ENCODE measurements at places on chromosomes 6 and 20.

- DNase-seq, result no peak
Observed at GRCh38 chr20:25360631-25361286, 29.9 kb downstream of the ABHD12 start.

DNA sequence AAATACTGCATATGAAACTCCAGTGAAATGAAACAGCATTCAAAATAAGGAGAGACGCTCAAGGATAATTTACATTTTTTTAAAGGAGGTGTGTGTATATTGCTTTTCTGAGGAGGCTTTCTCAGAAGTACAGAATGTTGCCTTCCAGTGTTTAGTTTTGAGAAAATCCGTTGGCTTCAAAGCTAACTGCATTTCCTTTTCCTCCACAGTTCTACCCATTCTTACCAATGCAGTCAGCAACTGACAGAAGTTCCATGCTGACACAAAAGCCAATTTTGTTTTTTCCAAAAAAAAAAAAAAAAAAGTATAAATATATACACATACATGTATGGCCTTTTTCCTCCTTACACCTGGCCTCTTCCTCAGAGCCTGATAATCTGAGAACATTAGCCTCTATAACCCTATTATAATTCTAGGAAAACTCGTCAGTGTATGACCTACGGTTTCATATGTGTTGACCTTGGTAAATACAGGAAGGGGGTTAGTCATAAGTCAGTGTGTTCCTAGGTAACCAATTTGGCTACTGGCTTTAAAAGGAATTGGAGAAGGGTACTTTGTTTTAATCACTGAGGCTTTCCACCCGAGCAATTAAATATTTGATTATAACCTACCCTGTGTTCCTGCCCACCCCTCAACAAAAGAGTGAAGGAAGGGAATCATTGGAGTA, 24.2 kb downstream of the MGME1 start:
- DNase-seq, result peak; percentile 32

- no peak for DNase-seq
Observed at GRCh38 chr20:12047838-12048432, 130.2 kb downstream of the BTBD3 start.

DNA sequence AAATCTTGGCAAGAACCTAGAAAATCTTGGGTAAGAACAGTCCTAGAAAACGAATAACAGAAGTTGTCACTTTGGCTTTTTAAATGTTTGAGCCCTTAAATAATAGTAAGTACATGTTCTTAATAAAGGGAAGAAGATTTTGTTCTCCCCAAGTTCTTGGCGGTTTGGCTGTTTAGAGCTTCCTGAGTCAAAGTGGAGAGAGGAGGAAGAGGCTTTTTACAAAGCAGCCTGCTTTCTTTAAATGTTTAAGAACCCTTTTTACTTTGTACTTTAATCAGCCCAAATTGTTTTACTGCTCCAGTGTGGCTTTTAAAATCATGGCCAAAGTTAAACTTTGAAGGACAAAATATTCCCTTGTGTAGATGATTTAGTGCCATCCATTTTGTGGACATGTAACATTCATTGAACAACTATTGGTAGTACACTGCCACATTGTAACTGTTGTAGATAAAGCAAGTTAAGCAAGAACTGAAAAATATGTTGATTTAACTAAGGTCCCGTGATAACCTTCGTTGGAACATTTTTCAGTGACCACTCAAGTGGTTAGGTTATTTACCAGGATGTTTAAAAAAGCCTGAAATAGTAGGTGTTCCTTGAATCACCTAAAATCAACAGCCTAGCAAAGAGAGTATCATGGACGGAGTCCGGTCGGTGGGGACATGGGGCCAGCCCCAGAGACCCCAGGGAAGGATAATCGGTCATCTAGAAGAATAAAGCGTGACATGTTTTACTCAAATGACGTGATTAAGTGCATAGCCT, 2.4 kb downstream of the AMD1 start:
- DNase-seq, result no peak

DNA sequence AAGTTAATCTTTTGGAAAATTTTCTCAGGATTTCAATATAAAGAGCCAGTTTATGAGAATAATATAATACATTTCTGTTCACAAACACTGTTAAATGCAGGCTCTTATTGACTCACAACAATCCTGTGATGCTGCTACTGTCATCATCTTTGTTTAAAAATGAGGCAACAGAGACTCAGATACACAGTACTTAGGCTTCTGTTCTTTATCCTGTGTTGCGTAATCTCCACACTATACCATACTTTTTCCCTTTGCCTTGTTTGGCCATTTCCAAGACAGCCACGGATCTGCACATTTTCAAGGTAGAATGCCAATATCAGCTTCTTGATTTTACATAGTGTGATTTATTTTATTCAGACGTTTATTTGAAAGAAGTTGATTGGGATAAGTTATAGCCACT, 699.0 kb upstream of the CITED2 start:
- DNase-seq, result no peak

Data from NCI-H1092 treated with DMSO at 0.1 percent for 48 hours (cell line).